Urothelium cell line (cell line): ENCODE measurements at places on chromosomes 16 and 17.

DNA sequence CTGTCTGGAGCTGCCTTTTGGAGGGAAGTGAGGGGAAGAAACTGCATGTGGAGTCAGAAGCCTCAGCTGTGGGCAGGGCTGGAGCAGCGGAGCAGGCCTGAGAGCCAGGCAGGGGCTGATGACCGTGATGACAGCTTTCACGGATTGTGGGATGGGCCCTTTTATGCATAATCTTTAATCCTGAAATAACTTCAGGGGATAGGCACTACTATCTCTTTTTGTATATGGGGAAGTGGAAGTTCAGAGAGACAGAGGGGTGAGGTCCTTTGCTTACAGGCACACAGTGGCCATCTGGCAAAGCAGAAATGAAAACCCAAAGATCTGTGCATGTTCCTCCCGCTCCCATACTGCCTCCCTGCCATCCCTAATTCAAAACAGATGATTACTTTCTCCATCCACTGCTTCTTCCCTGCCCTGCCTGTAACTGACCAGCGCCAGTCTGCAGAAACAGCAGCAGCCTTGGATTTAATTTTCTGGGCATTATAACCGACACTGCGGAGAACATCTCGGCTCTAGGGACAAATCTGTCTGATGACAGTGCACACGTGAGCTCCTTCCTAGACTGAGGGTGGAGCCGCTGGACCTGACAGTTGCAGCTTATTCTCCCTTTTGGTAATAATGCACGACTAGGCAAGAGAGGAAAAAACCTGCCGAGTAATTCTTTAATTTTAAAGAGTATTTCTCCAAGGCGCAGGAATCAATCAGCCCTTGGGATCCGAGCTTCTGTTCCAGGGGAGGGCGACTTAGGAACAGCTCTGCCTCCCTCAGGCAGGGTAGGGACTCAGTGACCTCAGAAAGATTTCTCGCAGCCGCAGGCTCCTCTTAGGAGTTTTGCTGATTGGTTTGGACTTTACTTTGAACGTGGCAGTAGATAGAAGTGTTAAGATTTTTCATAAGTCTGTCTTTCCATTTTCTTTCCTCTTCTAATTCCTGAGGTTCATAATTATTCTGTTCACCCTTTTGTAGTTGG, 95.4 kb downstream of the UTP18 start:
- no peak for DNase-seq

DNA sequence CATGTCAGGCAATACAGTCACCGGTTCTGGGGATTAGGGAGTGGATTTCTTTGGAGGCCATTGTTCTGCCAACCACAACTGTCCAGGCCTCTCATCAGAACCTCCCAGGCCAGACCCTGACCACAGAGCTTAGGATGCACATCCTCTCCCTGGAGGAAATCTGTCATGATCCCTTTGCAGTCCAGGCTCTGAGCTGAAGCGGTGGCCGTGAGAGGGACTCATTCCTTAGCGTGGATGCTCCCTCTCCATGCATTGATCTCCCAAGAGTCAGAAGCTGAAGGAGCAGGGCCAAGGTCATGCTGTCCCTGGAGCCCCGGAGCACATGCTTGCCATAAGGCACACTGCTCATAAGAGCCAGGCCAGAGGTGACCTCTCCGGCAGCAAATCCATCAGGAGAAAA, 181.4 kb downstream of the COPRS start:
- no peak for DNase-seq

GRCh38 chr17:28724500-28725165, 1.4 kb downstream of the TLCD1 start:
- no peak for DNase-seq

DNA sequence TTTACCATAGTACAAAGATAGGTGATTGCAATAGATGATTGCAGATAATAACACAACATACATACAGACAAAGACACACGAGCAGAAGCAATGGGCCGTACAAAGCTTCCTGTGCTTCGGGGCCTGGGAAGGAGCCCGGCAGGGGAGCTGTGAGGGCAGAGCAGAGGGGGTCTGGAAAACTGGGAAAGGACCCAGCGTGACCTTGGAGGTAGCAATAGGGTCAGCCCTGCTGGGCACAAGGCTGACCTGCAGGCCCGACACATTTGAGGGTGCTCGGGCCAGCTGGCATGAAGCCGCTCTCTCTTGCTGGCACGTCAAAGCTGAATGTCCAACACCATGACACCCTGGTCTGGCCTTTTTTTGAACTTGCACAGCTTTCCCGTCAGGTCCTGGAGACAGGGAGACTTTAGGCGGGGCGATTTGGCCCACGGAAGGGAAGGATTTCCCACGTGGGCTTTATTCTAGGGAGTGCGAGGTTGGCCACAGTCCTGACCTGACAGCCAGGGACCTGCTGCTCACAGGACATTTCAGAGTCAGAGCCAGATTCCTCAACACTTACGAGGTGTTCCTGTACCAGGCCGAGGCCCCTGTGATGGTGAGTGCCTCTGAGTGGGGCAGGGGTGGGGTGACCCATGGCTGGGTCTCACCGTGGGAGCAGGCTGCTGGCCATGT, 83.2 kb downstream of the NTN1 start:
- no peak for DNase-seq

GRCh38 chr16:2473999-2474876, 689 bp upstream of the TBC1D24 start:
- DNase-seq, result peak; percentile 79

- DNase-seq, result no peak
Measured at GRCh38 chr17:67458203-67458602, 81.1 kb downstream of the PITPNC1 start.

DNA sequence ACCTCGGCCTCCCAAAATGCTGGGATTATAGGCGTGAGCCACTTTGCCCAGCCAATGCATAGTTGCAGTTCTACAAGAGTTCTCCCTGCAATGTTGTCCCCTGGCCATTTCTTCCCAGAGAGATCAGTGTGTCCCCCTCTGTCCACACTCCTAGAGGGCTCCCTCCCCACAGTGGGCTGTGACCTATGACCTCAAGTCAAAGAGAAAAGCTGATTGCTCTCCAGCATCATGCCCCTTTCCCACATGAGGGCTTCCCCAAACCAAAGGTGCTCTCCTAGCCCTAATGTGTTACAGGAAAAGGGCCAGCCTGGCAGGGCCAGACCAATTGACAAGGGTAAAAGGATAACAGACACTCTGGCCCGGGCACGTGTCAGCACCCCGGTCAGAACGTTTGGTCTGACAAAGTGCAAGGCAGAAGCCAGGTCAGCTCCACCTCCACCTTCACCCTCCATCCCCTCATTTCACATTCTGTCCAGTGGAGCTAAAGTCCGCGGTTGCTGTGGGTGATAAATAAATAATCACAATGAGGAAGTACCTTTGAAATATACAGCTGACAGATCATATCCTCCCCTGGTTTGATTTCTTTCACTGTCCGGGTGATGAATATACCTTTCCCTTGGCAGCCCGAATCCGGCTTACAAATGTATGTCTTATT, 17.8 kb downstream of the TTLL6 start:
- no peak for DNase-seq

GRCh38 chr17:4560837-4561256, 470 bp upstream of the GGT6 start:
- no peak for DNase-seq

GRCh38 chr16:69880640-69881133, 70.4 kb upstream of the CLEC18A start:
- DNase-seq, result no peak
